ENCODE measurements at places on chromosomes 13 and 19.
A peak's percentile ranks its signal among the peaks of the same experiment; 100 is the strongest.

GRCh38 chr13:98033277-98034247, 80.1 kb downstream of the IPO5 start:
- DNase-seq: peak; percentile 47

GRCh38 chr19:41018736-41019290, 27.7 kb downstream of the CYP2B6 start:
- no peak for DNase-seq

DNA sequence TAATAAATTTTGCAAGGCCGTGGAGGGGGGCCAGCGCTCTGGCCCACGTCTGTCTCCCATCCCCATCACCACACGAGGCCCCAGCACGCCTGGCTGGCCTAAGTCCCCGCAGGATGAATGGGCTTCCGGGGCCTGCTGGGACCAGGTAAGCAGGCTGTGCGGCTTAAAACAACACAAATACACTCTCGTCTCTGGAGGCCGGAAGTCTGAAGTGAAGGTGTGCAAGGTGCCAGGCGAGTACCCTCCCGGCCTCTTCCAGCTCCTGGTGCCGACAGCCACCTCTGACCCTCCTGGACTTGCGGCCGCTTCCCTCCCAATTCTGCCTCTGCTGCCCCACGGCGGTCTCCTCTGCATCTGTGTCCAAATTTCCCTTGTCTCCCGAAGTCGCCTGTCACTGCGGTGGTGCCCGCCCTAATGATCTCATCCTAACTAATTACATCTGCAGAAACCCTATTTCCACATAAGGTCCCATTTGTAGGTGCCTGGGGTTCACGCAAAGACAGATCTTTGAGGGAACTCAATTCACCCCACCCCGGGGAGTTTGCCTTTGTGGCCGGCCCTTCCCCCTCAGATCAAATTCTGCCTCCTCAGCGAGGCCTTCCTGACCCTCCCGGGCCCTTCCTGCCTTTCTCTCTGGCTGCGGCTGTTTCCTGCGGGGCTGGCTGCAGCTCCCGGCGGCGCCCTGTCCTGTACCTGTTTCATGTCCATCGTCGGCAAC, 8.1 kb upstream of the PTBP1 start:
- DNase-seq: peak; percentile 63

GRCh38 chr13:31890946-31891345, 140.6 kb upstream of the FRY start:
- DNase-seq: no peak

DNA sequence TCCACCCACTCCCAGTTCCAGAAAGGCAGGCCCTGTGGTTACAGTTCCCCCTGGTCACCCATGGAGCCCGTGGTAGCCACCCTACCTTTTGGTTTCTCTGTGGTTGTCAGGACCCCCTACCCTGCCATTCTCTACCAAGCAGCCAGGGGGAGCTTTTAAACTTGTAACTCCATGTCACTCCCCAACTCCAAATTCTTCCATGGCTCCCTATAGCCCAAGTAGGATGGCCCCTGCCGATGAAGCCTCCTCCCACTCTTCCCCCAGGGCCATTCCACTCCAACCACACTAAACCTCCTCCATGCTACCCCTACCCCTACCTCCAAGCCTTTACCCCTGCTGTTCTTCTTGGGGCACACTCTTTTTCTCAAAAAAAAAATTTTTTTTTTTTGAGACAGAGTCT, 2.2 kb downstream of the S1PR2 start:
- DNase-seq: peak; percentile 54

GRCh38 chr19:19460258-19460731, 54.8 kb downstream of the GATAD2A start:
- no peak for DNase-seq

- no peak for DNase-seq
These were observed 5.8 kb downstream of the ZNF175 start for GRCh38 chr19:51576850-51577249.

DNA sequence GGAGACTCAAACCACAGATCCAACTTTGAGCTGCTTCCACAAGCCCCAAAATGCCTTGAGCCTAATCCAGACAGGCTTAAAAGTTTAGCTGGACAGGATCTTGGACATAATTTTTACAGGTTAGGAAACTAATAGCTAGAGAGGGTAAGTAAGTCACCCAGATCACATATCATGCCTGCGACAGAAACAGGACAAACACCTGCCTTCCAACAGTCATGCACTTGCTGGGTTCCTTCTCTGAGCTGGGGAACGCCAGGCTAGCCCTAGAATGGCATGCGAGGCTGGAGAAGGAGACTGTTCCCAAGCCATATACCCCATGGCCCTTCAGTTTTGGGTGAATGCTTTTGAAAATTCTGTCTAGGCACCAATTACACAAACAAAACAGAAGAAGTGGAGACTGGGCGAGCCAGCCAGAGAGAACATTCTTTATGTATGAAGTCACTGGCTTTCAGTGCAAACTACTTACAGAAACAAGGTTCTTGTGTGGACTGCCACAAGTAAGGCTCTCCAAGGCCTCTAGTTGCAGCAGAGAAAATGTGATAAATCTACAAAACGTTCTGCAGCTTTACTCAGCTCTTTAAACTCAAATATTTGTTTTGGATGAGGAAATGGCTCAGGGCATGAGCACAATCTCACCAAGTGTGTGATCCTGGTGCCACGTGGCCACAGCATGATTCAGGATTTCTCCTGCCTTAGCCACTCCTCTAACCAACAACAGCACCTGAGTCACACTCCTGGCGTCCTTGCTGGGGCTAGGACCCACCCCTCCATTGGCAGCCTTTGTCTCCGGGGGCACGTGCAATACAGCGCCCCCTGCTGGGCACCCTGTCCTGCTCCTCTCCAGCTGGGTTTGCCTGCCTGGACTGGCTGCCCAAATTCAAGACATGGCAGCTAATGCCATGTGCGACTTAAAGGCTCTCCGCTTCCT, 73.4 kb upstream of the UBL3 start:
- peak; percentile 72 for DNase-seq

- peak; percentile 21 for DNase-seq
These were observed 322.8 kb upstream of the EDNRB start for GRCh38 chr13:78241278-78241919.

- no peak for DNase-seq
These were observed 622 bp downstream of the DNM2 start for GRCh38 chr19:10718205-10719196.

GRCh38 chr13:43583321-43583720, 203.5 kb downstream of the ENOX1 start:
- DNase-seq: no peak

GRCh38 chr19:50803633-50804419, 13.6 kb downstream of the ACP4 start:
- no peak for DNase-seq

- no peak for DNase-seq
These were observed 3.9 kb upstream of the PCDH17 start for GRCh38 chr13:57627663-57628062.

DNA sequence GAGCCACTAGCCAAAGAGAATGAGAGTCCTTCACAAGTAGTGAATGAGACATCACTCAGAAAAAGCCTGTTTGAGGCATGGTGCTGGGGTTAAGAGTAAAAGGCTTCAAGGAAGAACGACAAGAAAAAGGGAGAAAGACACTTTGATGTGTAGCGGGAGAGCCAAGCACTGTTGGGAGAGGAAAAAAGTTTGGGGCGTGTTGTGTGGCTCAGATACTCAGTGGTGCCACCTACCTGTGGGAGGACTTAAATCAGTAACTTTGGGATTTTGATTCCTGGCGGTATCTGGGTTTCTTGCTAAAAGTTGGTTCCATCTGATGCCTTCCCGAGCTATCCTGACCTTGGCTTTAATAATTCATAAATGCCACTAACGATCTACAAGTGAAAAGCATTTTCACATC, 12.3 kb downstream of the ELSPBP1 start:
- DNase-seq: no peak

DNA sequence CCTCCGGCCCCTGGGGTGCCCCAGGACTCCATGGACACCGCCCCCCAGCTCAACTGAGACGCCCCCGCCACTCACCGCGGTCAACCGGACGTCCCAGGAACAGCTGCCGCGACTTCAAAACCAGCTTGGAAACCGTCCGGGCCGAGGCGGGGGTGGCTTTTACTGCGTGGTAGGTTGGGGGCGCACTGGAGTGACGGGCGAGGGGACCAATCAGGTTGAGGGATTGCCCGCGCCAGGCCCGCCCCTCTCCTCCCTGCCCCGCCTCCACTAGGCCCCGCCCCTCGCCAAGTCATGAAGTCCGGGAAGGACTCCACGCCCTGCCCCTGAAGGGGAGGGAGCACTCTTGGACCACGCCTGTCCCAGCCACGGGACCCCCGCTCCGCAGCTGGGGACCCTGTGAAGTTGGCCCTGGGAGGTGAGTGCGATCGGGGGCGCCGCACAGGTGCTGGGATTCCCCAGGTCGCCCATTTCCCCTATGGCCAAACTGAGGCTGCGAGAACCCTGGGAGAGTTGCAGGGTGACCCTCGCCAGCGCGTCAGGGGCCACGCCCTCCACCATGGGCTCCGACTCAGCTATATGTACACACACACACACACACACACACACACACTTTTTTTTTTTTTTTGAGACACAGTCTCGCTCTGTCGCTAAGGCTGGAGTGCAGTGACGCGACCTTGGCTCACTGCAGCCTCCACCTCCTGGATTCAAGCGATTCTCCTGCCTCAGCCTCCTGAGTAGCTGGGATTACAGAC, at the start of gene PLIN3:
Gene PLIN3, minus strand, starts transcription at position 134 of the 752 bp plus-strand sequence. CDS start 6,273 bp downstream, outside the sequence.
- DNase-seq: peak; percentile 98

GRCh38 chr13:20721454-20722357, 18.2 kb downstream of the IL17D start:
- DNase-seq: no peak

GRCh38 chr13:30623392-30623791, 5.7 kb downstream of the USPL1 start:
- DNase-seq: no peak

DNA sequence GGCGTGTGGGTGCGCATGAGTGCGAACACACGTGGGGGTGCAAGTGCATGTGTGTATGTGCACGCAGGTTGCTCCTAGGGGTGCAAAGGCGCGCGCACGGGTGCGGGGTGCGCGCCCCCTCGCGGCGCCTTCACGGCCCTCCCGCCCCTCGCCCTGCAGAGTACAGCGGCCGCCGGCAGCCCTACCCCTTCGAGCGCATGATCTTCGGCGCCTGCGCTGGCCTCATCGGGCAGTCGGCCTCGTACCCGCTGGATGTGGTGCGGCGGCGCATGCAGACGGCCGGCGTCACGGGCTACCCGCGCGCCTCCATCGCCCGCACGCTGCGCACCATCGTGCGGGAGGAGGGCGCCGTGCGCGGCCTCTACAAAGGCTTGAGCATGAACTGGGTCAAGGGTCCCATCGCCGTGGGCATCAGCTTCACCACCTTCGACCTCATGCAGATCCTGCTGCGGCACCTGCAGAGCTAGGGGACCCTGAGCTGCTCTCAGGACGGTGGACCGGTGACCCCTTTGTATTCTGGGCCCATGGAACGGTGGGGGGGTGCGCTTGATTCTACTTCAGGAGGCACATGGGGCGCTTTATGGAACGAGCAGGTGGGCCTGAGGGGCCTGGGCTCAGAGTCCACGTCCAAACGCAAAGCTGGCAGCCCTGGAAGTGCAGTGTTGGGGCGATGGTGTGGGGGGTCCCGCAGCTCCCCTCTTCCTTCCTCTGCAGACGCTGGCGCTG, 27.7 kb downstream of the TMEM161A start:
- DNase-seq: no peak

DNA sequence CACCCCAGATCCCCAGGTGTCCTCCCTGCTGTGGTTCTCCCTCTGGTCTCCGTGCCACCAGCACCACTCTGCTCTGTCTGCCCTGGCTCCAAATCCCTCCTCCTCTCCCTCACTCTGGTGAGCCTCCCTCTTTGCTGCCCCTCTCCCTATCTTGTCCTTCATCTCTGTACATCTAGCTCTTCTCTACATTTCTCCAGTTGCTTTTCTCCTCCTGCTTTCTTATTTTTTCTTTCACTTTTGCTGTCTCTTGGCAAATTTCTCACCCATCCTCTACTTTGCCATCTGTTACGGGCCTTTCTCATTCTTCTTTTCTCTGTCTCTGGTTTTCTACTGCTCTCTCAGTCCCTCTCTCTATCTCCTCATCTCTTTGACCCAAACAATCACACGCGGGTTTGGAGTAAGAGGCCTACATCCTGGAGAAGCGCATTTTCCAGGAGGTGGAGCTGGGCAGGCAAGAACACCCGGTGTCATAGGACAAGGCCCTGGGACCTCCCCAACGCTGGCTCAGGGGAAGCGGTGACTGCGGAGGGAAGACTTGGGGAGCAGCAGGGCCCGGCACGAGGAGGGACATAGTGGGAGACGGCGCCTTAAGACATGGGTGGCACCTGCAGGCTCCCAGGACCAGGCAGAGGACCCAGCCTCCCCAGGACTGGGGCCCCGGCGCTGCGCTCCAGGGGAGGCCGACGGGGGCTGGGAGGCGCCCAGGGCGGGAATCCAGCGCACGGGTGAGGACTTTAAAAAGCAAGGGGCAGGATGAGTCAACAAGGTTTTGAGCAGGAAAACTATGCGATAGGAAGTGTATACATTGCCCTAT, 9.9 kb downstream of the ZNF611 start:
- DNase-seq: no peak

- DNase-seq: peak; percentile 94
These were observed 27.7 kb downstream of the CRTC1 start for GRCh38 chr19:18710996-18711751.

DNA sequence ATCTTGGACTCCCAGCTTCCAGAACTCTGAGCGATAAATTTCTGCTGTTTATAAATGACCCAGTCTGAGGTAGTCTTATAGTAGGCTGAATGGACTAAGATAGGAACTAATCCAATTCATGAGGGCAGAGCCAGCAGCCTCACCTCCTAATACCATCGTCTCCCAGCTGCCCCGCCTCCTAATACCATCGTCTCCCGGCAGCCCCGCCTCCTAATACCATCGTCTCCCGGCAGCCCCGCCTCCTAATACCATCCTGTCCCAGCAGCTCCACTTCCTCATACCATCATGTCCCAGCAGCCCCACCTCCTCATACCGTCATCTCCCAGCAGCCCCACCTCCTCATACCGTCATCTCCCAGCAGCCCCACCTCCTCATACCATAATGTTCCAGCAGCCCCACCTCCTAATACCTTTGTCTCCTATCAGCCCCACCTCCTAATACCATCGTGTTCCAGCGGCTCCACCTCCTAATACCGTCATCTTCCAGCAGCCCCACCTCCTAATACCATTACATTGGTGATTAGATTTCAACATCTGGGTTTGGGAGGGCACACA, 2.4 kb upstream of the ARGLU1 start:
- DNase-seq: no peak

DNA sequence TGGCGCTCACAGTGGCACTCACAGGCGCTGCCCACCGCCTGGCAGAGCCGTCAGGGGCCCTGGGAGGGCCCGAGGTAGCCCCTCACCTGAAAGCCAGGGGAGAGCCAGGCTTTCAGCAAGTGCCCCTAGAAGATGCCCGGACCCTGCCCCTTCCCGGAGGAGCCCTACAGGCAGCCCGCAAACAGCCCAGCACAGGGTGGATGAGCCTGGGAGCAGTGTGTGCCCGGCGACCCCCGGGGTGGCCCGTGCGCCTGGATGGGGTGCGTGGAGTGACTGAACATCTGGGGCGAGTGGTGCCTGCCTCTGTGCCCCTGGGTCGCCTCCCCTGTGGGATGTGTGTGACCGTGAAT, 1.4 kb downstream of the CRLF1 start:
- DNase-seq: no peak

Data from right hindlimb (tissue), 1 donor.